Esophagus squamous epithelium (tissue), 5 donors: ENCODE measurements at places on chromosomes 13 and 19.

DNA sequence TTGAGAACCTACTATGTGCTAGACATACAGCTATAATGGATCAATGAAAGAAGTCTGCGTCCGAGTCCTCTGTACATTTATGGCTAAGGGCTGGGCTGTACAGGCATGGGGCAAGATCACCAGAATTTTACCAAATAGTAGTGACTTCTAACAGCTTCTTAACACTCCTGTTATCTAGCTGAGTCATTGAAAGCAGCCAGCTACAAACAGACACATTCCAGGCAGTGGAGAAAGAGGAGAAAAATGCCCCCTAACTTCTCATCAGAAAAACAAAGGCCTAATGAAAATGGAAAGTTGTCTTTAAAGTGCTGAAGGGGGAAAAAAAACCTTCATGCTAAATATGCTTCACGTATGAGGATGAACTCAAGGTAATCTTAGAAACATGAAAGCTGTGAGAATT, 14.3 kb upstream of the ZNF667 start:
- no peak for DNase-seq

DNA sequence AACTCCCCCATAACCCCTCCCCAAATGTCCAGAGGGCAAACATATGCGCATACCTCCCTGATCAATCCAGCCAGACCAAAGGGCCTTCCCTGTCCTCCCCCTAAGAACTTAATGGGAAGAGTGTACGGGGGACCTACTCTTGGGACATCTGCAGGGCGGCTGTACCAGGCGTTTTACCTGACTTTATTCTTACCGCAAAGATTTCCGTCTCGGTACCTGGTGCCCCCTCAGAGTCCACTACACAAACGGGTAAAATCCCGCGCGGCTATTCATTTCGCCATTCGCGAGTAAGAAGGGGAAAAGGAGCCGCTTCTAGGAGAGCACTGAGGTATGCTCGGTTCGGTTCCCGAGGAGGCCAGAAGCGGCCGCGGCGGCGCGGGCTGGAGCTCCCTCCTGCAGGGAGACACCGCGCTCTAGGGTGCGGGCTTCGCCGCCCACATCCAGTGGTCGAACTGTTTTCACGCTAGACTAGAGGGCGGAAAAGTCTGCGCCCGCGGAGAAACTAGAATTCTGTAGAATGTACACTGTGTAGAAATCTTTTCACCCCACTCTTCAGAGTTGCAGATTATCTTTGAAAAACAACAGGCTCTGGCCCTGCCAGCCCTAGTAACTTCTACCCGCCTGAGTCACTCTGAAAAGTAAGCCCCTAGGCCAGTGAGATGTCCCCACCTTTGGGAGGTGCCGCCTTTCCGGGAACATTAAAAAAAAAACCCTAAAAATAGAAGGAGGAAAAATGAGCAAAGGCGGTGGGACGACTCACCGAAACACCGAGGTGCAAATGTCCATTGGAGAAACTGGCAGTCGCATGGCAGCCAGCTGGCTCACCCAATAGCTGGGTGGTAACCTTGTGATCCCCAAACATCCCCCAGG, 3.8 kb upstream of the TSHZ3 start:
- no peak for DNase-seq

DNA sequence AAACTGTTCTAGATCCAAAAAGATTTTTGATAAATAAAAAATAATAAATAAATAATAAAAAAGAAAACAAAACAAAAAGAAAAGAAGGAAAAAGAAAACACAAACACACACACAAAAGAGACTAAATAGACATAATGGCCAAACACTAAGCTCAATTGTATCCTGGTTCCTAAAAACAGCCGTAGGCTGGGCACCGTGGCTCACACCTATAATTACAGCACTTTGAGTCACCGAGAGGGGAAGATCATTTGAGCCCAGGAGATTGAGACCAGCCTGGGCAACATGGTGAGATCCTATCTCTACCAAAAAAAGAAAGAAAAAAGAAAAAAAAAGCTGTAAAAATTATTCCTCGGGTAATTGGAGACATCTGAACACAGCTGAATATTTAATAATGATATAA, 8.9 kb downstream of the ETHE1 start:
- no peak for DNase-seq

DNA sequence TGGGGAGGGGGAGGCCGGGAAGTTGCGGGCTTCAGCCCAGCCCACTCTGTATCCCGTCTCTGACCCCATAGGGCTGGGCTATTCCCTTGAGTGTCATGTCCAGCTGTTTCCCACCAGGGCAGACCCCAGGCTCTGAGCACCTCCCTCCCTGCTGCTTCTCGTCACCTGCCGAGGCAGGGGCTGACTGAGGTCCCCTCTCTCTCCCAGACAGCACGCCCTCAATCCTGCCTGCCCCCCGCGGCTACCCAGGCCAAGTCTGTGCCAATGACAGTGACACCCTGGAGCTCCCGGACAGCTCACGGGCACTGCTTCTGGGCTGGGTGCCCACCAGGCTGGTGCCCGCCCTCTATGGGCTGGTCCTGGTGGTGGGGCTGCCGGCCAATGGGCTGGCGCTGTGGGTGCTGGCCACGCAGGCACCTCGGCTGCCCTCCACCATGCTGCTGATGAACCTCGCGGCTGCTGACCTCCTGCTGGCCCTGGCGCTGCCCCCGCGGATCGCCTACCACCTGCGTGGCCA, 625 bp downstream of the F2RL3 start:
- DNase-seq, result no peak

- no peak for DNase-seq
These were observed 74.9 kb downstream of the SIPA1L3 start for GRCh38 chr19:37981785-37982475.

DNA sequence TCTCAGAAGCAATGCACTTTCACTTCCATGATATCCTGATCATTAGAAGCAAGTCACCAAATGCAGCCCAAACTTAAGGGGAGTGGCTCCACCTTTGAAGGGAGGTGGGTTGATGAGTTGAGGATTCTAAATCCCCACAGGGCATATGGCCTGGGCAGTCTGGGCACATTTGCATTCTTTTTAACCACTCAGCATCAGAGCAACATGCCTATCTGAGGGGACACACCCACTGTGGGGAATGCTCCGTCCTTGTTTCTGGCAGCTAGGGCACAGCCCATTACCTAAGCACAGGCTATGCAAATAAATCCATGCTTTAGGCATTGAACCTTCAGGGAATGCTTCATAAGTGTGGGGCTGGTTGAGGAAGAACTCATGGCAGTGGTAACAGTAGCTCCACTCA, 12.3 kb upstream of the SACS start:
- DNase-seq, result no peak

DNA sequence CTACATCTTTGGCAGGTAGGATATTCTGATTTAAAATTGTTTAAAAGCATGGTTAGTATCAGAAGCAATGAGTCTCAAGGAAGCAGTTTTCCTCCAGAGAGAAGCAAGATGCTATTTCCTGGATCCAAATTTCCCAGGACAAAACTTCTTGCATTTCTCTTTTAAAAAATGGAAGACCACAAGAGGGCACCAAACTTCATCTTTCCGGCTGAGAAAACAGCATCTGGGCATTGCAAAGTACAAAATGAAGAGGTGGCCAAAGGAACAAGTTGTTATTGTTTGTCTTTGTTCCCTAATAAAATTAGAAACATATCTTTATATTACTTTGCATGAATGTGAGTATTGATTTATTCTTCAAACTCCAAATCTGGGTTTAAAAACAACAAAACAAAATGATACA, 60.0 kb upstream of the LRCH1 start:
- DNase-seq, result no peak

- DNase-seq, result no peak
These were observed 11.2 kb upstream of the COMP start for GRCh38 chr19:18802354-18802753.

GRCh38 chr13:98390086-98390715, 186.7 kb downstream of the STK24 start:
- no peak for DNase-seq

- DNase-seq, result no peak
These were observed 198.8 kb downstream of the GPC6 start for GRCh38 chr13:93425411-93425810.

DNA sequence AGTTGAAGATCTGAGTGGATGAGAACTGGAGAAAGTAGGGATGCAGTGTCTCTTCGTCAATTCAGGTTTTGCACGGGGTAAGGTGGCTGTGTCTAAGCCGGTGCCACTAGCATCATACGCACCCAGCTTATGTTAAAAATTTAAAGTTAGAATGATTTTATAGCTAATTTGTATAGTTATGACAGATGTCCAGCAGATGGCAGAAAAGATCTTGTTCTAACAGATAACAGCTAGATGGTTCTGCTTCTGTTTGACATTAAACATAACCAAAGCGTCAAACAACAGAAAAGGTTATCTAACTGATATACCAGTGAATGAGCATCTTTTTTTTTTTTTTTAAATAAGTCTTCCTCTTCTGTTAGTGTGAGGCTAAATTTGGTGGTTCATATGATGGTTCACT, 18.8 kb upstream of the EDDM13 start:
- no peak for DNase-seq

DNA sequence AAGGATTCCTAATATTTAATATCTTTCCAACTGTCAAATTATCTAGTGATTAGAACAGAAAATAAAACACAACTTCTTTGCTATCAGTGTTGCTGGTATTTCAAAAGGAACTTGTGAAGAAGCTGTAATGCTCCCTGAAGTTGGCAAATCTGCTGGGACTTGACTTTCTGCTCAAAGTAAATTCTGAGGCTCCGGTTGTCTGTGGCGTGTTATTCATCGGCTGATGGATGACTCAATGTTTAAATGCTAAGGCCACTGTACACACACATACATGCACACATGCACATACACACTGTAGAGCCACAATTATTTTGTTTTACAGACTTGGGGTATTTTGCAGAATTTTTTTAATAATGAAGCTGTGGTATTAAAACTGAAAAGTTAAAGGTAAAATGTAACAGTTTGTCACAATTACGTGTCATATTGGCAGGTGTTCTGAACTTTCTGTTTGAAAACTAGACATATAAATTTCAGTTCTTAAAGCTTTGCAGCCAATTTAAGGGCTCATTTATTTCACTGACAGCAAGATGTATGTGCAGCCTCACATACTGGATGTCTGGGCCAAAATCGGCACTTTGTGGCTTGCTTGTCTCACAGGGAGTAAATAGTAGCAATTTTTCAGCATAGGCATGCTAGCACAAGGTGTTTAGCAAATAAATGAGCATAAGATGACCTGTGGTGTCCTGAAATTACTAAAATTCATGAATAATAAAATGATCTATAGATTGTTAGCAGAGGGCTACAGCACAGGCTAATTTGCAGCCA, 1691.7 kb upstream of the PCDH20 start:
- DNase-seq, result no peak

DNA sequence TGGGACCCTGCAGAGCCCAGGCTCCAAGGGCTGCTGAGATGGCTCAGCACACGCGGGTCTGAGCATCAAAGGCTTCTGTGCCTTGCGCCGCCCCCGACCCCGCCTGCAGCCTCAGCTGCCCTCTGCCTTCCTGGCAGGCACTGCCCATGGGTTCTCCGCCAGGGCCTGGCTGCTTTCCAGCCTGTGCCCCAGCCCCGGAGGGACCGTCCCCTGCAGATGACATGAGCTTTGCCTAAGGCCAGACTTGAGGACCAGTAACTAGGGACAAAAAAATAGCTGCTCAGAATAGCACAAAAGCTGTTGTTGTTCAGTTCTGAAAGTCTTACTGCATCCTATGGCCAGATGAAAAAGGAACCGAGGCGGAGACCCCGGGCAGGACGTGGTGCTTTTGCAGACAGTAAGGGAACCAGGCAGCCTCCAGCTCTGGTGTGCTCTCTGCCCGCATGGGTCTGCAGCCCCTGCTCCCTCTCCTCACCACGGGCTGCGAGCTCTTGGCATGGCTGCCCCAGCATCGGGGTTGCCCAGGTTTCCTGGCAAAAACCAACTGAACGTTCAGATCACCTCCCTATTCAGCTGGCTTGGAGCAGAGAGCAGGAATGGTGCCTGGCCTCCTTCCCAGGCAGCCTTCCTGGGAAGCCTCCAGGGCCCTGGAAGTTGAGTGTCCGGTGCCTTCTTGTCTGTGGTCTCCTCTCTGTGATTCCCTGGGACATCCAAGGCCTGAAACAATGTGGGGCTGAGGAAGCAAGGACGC, 12.5 kb upstream of the CFAP97D2 start:
- no peak for DNase-seq

GRCh38 chr19:1767464-1767933, 14.2 kb downstream of the ONECUT3 start:
- no peak for DNase-seq

DNA sequence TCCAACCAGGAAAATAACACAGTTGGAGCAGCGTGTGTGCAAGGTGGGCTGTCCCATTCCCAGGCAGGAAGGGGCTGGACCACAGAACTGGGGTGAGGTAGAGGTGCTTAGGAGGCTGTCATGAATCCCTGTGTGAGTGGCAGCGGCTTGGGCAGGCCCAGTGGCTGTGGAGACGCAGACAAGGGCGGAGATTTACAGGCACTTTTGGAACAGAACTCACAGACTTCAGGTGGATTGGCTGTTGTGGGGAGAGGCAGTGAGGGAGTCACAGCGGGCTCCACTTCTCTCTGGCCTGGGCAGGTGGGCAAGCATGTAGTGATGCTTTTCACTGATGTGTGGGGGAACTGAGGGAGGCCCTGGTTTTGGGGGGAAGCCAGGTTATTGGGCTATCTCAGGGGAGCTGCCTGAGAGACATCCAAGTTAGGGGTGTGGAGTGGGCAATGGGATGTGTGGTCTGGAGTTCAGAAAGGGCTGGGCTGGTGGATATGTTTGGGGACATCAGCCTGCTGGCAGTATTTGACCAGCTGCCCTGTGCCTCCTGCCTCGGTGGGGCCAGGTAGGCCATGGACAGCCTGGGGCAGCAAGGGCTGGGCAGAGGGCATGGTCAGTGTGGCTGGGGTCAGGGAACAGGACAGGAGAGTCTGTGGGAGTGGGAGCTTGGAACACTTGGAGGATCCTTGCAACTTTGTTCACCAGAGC, 27.0 kb upstream of the ZNF492 start:
- DNase-seq, result no peak

- DNase-seq, result no peak
These were observed 41.7 kb downstream of the SIAH3 start for GRCh38 chr13:45809801-45810394.

- DNase-seq, result no peak
These were observed 29.4 kb downstream of the RFXAP start for GRCh38 chr13:36848199-36848982.

DNA sequence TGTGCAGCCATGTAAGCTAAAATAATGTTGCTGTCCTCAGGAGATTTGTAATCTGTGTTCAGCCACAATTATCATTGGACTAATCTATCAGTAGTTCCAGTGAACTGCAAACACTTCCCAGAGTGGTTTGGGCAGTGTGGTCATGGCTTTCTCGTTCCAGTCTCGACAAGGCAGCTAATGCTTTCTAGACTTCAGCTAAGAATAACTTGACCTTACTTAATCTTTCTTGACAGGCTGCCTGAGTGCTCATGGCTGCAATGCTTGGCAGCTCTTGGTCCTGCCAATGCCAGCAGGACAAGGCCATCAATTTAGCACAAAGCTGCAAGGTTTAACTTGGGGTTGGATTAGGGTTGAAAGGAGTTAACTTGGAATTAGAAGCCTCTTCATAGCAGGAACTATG, 32.8 kb downstream of the ATP12A start:
- no peak for DNase-seq
